ENCODE measurements at places on chromosomes 13 and 19.

- no peak overlapping the region for H3K27ac ChIP-seq
- H3K4me1 ChIP-seq: no peaks in the 10 kb centered on the region
- no peaks in the 10 kb centered on the region for H3K36me3 ChIP-seq
- H3K27me3 ChIP-seq: no peaks in the 10 kb centered on the region
- no peak overlapping the region for H3K4me3 ChIP-seq
Measured at GRCh38 chr19:48779636-48780035, 24.3 kb downstream of the FGF21 start.

GRCh38 chr19:10749435-10750384, 31.8 kb downstream of the DNM2 start:
- H3K4me3 ChIP-seq: no peak overlapping the region
- DNase-seq: no peak
- peak overlapping the region; percentile 74 for H3K27ac ChIP-seq
- H3K4me1 ChIP-seq: peaks cover 10% of the 10 kb centered on the region
- no peaks in the 10 kb centered on the region for H3K27me3 ChIP-seq

DNA sequence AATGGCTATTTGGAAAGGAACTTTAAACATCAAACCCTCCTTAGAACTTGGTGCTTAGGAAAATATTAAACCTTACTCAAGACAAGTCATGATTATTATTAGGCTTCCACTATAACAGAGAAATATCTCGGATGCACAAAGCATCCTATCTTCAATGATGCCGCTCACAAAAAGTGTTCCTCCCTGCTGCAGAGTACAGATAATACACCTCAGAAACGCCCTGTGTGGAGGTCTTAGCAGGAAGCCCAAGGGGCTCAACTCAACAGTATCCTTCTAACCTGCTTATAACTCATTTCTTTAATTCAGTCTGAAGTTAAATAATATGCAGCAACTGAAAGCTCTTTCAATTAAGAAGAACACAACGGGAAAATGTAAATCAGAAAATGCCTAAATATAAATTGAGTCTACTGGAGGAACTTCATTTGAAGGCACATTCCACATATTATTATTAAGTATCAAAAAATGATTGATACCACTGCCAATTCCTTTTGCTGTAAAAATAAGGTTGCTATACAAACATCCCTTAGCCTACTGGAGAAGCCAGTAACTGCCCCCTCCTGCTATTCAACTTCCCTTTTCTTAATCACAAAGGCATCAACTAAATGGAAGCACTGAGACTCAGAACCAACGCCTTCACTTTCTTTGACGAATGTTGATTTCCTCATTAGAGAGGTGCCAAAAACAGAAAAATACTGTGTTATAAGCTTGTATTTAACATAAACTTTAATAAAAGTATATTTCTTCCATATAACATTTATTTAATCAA, 12.0 kb downstream of the ELF1 start:
- DNase-seq: peak; percentile 39
- no peak overlapping the region for H3K27ac ChIP-seq
- H3K4me3 ChIP-seq: no peak overlapping the region

- no peak overlapping the region for H3K4me3 ChIP-seq
- no peak overlapping the region for H3K27ac ChIP-seq
- no peaks in the 10 kb centered on the region for H3K36me3 ChIP-seq
- no peaks in the 10 kb centered on the region for H3K4me1 ChIP-seq
Measured at GRCh38 chr13:55307909-55308308, 1832.8 kb upstream of the PRR20A start.

DNA sequence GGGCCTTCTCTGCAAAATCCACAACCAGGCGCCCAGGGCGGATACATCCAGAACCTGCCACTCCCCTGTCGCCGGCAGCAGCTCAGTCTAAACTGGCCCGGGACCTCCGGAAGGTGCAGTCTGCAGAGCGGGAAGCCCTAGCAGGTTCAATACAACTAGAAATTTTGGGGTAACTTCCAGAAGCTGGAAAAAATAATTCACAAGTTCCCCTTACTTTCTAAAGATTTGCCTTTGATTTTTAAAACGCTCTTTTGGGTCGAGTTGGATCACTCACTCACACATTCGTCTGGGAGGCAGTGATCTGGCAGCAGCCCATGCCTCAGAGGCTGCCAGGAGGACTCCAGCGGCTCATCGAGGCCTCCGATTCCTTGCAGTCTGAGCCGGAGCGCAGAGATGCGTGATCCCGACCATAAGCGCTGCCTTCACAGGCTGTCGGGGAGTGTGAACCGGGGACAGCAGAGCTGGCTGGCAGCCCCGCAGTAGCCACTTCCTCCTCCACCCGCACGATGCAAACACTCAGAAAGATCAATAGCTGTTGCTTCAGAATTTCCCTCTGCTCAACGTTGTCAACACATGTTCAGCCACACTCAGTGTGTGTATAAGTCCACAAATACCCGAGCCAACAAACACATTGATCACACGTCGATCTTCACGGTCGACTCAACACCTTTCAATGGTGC, 35.6 kb upstream of the ZNF507 start:
- H3K27me3 ChIP-seq: no peaks in the 10 kb centered on the region
- peaks cover 16% of the 10 kb centered on the region for H3K4me1 ChIP-seq
- DNase-seq: no peak
- H3K4me3 ChIP-seq: no peak overlapping the region
- no peak overlapping the region for H3K27ac ChIP-seq

GRCh38 chr13:66996503-66996902, 233.6 kb downstream of the PCDH9 start:
- H3K27me3 ChIP-seq: no peaks in the 10 kb centered on the region
- peaks cover 15% of the 10 kb centered on the region for H3K4me1 ChIP-seq
- H3K27ac ChIP-seq: no peak overlapping the region
- H3K4me3 ChIP-seq: no peak overlapping the region
- DNase-seq: no peak
- no peaks in the 10 kb centered on the region for H3K36me3 ChIP-seq

GRCh38 chr13:98690348-98691022, 62.0 kb downstream of the SLC15A1 start:
- H3K36me3 ChIP-seq: no peaks in the 10 kb centered on the region
- H3K27ac ChIP-seq: no peak overlapping the region

GRCh38 chr19:32018014-32018413, 327.4 kb upstream of the ZNF507 start:
- H3K4me1 ChIP-seq: 0 out of 2 replicates have a peak, but pooled peaks cover 4% of the 10 kb centered on the region
- no peak overlapping the region for H3K27ac ChIP-seq
- no peak for DNase-seq
- no peak overlapping the region for H3K4me3 ChIP-seq
- H3K27me3 ChIP-seq: no peaks in the 10 kb centered on the region

DNA sequence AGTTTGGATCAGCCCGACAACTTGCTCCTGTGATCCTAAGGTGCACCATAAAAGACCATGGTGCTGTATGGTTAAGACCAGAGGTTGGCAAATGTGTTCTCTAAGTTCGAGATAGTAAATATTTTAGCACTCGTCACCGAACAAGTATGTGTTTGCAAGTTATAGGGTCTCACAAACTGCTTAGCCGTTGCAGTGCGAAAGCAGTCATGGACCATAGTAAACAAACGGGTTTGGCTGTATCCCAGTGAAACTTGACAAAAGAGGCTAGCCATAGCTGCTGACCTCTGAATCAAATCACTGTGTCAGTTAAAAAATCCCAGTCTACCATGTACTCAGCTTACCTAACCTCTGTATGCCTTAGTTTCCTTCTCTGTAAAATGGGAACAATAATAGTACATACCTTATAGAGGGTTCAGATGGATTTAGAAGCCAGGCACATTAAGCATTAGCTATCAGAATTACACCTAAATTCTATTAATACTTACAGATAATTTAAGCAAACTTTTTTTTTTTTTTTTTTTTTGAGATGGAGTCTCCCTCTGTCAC, 72.1 kb downstream of the IPO5 start:
- H3K4me1 ChIP-seq: peaks cover 5% of the 10 kb centered on the region
- no peak overlapping the region for H3K4me3 ChIP-seq
- peaks cover 27% of the 10 kb centered on the region for H3K36me3 ChIP-seq

DNA sequence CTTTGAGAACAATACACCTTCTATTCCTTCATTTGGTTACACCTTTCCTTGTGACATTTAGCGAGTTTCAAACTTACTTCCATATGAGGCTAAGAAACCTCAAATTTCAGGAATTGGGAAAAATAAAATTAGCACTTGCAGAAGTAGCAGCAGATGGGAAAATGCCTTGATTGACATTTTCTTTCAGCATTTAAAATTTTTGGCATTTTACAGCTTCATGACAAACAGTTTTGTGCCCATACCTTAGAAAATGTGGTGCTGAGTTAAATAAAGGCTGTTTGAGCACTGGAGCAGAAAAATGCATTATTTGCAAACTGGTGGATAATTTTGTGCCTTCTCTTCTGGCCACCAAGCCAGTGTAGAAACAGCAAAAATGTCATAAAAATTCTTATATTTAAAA, 95.4 kb downstream of the PCDH17 start:
- no peaks in the 10 kb centered on the region for H3K36me3 ChIP-seq
- no peak overlapping the region for H3K27ac ChIP-seq
- H3K4me3 ChIP-seq: no peak overlapping the region

- no peak for DNase-seq
- no peaks in the 10 kb centered on the region for H3K36me3 ChIP-seq
- H3K4me3 ChIP-seq: peak overlapping the region; percentile 95
- peak overlapping the region; percentile 96 for H3K27ac ChIP-seq
Measured at GRCh38 chr19:46859637-46860124, 1.1 kb upstream of the ARHGAP35 start.

GRCh38 chr13:80145171-80145690, 195.7 kb downstream of the SPRY2 start:
- no peaks in the 10 kb centered on the region for H3K36me3 ChIP-seq
- H3K4me1 ChIP-seq: peaks cover 12% of the 10 kb centered on the region
- no peaks in the 10 kb centered on the region for H3K27me3 ChIP-seq
- H3K4me3 ChIP-seq: no peak overlapping the region
- no peak for DNase-seq

GRCh38 chr13:63337921-63338320, 1922.3 kb upstream of the PCDH20 start:
- H3K36me3 ChIP-seq: no peaks in the 10 kb centered on the region
- no peak overlapping the region for H3K27ac ChIP-seq

GRCh38 chr19:3816566-3817218, 30.5 kb upstream of the MATK start:
- no peaks in the 10 kb centered on the region for H3K4me1 ChIP-seq
- no peak for DNase-seq
- no peaks in the 10 kb centered on the region for H3K36me3 ChIP-seq
- no peak overlapping the region for H3K4me3 ChIP-seq

DNA sequence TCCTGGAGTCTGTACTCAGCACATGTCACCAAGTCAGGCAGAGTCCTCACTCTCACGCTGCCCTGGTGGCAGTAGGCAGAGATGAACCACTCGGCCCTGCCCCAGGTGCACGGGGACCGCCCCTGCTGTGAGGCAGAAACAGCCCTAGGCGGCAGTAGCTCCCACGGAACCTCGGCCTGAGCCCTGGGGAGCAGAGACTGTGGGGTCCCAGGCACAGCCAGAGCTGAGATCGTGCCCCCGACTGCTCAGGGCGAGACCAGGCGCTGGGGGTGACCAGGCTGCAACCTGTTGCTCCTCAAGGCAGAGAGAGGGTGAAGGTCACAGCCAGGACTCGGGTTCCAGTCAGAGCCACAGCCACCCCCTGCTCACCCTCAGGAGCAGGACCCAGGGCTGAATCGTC, 34.9 kb downstream of the AP1M1 start:
- peak; percentile 23 for DNase-seq
- no peaks in the 10 kb centered on the region for H3K36me3 ChIP-seq
- H3K4me1 ChIP-seq: no peaks in the 10 kb centered on the region
- no peak overlapping the region for H3K27ac ChIP-seq
- H3K4me3 ChIP-seq: no peak overlapping the region

DNA sequence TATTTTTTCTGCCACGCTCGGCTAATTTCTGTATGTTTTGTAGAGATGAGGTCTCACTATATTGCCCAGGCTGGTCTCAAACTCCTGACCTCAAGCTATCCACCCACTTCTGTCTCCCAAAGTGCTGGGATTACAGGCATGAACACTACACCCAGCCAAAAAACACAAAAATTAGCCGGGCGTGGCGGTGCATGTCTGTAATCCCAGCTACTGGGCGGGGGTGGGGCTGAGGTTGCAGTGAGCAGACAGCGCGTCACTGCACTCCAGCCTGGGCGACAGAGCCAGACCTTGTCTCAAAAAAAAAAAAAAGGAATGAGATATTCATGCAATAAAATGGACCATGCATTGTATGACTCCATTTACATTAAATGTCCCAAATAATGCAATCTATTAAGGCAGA, 32.2 kb downstream of the VASP start:
- no peak for DNase-seq
- no peaks in the 10 kb centered on the region for H3K36me3 ChIP-seq
- no peak overlapping the region for H3K27ac ChIP-seq
- H3K27me3 ChIP-seq: no peaks in the 10 kb centered on the region
- no peaks in the 10 kb centered on the region for H3K4me1 ChIP-seq
- no peak overlapping the region for H3K4me3 ChIP-seq

- no peak overlapping the region for H3K4me3 ChIP-seq
- peaks cover 5% of the 10 kb centered on the region for H3K4me1 ChIP-seq
- H3K27me3 ChIP-seq: no peaks in the 10 kb centered on the region
- DNase-seq: no peak
- no peak overlapping the region for H3K27ac ChIP-seq
- H3K36me3 ChIP-seq: no peaks in the 10 kb centered on the region
Measured at GRCh38 chr13:94329277-94329676, 150.2 kb downstream of the DCT start.

GRCh38 chr13:56932104-56932503, 208.6 kb upstream of the PRR20A start:
- H3K36me3 ChIP-seq: no peaks in the 10 kb centered on the region
- no peak overlapping the region for H3K4me3 ChIP-seq
- no peak overlapping the region for H3K27ac ChIP-seq
- H3K4me1 ChIP-seq: no peaks in the 10 kb centered on the region

DNA sequence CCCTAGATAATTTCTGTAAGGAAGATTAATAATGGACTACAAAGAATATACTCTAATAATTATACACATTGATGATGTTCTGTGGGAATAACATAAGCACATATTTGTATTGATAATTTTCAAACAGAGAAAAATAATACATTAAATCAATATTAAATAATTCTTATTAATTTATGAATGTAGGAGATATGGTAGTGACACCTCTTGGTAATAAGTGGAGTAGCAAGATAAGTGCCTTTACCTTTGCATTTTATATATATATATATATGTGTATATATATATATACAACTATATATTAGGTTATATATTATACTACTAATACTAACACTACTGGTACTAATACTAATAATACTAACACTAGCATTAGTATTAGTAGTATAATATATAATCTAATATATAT, 905.8 kb downstream of the SLITRK1 start:
- H3K36me3 ChIP-seq: no peaks in the 10 kb centered on the region
- no peak overlapping the region for H3K27ac ChIP-seq
- DNase-seq: no peak
- no peaks in the 10 kb centered on the region for H3K4me1 ChIP-seq
- H3K4me3 ChIP-seq: no peak overlapping the region
- H3K27me3 ChIP-seq: no peaks in the 10 kb centered on the region

DNA sequence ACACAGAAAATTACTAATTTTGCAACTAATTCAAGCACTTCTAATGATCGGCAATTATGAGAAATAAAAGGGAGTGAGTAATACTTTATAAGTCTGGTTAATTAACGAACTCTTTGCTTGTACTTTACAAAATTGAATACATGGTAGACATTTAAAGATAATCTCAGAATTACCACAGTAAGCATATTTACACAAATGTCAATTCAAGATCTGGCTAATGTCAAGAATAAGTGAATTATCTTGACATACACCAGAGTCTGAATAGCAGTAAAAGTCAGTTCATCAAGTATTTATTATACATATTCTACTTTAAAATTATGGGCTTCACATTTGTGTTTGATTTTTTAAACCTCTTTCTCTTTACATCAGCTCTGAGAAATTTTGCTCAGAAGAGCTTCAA, 643.4 kb downstream of the OLFM4 start:
- H3K4me3 ChIP-seq: no peak overlapping the region
- H3K36me3 ChIP-seq: no peaks in the 10 kb centered on the region
- H3K4me1 ChIP-seq: no peaks in the 10 kb centered on the region
- no peak overlapping the region for H3K27ac ChIP-seq

All from GM23338 (cell line).